ENCODE measurements at places on chromosomes 5 and 9.
A peak's percentile ranks its signal among the peaks of the same experiment; 100 is the strongest.

- no peak for DNase-seq
Measured at GRCh38 chr9:120571443-120572257, 8.3 kb downstream of the CDK5RAP2 start.

- DNase-seq: no peak
Measured at GRCh38 chr5:178983728-178984127, 11.4 kb downstream of the GRM6 start.

- DNase-seq: no peak
Measured at GRCh38 chr9:125630436-125630835, 76.6 kb downstream of the MAPKAP1 start.

DNA sequence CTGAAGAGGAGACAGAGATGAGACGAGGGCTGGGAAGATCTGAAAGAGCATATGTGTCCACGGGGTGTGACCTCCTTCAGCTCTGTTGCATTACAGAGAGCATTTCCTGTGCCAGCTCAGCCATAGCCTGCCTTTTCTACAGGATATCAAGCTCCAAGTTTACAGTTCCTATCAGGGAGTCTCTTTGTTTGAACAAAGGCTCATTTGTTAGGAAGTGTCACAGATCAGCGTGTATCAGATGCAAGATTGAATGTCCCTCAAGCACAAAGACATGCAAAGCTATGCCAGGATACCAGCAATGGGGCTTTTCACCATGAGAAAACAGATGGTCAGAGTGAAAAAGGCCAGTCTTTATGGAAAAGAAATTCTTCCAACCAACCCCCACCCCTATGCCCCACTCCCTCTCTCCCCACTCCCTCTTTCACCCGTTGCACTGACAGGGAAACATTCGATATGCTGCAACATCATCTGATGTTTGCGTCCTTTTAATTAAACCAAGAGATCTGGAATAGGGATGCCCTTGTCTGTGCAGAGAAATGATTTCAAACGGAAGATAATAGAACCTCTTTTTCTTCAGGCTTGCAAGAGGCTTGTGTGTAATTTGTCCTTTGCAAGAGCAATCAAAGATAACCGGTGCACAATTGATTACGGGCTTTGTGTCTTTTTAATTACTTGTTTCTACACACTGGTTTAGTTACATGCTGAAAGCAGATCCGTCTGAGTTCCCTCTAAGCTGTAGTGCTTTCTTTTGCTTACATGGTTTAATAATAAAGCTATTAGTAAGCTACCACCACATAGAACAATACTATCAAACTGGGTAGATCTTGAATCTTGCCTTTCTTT lies 263.1 kb upstream of the RGMB start:
- no peak for DNase-seq

- no peak for DNase-seq
Measured at GRCh38 chr5:32760091-32760509, 49.0 kb downstream of the NPR3 start.

- no peak for DNase-seq
Measured at GRCh38 chr5:178343306-178343705, 110.7 kb upstream of the PHYKPL start.

GRCh38 chr5:102561894-102562760 lies 63.3 kb upstream of the SLCO6A1 start:
- DNase-seq: no peak

DNA sequence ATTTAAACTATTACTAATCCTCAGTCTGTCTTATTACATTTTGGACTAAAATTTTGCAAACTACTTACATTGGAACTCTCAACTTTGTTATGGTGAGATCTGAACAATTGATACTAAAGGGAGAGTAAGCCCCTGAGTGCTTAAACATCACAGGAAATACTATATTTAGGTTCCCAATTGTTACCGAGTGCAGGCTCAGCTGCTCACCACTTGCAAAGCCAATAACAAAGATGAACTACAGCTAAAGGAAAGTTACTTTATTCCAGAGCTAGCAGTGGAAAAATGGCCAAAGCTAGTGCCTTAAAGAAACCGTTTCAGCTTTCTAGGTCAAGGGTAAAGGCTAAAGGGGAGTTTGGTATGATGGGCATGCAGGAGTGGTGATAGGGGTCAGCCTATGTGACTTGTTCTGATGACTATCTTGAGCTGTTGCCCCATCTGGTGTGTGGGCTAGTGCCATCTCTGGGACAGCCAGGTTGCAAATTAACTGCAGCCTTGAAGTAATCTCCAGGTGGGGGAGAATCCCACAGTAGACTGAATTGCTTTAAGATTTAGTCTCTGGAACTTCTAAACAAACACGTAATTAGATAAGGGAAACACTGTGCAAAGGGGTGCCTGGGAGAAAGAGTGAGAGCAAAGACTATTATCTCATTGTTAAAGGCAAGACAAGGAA lies 7.8 kb upstream of the NDUFB6 start:
- no peak for DNase-seq

DNA sequence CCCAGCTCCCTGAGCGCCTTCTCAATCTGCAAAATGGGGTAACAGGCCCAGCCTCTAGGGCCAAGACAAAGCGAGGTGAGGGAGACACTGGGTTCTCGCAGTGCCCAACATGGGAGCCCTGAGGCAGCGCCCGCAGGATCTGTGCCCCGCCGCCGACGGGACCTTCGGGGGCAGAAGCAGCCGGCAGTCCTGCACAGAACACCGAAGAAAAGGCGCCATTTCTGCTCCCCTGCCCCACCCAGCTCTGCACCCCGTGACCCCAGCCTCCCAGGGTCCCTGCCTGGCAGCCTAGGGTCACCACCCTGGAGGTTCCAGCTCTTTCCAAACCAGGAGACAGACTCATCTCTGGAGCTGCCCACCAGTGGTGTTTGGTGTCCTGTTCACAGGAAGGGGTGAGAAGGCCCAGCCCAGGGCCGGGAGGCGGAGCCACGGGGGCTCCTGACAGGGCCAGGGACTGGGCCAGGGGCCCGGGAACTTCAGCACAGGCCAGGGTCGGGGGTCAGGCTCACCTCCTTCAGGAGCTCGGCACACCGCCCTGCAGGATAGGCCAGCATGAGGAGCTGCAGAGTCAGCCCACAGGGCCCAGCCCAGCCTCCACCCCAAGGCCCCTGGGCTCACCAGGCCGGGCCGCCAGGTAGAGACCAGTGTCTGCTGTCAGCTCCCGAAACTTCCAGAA lies 3.3 kb downstream of the LCN8 start:
- DNase-seq: no peak

DNA sequence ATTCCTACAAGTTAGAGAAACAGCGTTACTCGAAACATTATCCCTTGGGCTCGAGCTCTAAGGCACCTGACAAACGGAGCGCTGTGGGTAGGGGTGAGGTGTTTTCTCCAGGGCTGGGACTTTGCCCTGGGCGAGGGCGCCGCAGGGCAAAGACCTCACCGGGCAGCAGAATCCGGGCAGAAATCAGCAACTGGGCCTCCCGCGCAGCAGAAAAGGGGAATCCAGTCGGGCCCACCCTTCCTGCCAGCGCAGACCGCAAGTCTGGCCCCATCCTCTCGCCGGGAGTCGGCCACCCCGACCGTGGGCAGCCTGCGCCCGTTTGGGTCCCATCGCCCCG lies 430 bp upstream of the MSH3 start:
- DNase-seq: peak; percentile 50

- no peak for DNase-seq
Measured at GRCh38 chr5:160420331-160420610, 1.4 kb upstream of the PTTG1 start.

DNA sequence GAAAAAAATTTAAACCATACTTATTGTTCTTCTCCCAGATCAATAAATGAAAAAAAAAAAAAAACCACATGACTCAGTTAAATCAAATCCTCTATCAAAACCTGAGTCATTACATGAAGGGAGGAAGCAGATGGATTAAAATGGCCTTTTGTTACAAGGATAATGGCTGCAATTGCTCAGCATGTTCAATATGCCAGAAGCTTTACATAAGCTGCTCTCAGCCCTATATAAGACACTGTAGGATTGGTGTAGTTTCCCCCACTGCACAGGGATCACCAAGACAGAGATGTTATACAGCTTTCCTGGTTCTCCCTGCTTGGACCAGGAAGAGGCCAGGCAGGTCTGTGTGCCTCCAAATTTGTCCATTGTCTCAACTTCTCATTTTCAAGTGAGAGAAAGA lies 101.6 kb upstream of the MAP1B start:
- no peak for DNase-seq

- DNase-seq: no peak
Measured at GRCh38 chr5:77518304-77518703, 26.2 kb upstream of the WDR41 start.

DNA sequence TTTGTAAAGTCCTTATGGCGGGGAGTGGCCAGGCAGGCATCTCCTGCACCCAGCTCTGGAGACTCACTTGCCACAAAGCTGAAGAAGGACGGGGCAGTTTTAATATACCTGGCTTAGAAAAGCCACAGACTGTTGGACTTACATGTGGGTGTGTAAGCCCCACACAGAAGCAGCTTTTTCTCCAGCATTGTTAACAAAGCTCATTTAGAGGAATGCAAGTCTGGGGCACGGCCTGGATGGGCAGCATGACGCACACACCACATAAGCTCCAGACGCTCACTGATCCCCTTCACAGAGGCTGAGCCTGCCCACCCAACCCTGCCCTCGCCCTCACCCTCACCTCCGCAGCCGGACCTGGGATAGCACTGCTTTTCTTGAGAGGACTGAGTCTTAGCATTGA lies 58.0 kb upstream of the PDE8B start:
- no peak for DNase-seq

DNA sequence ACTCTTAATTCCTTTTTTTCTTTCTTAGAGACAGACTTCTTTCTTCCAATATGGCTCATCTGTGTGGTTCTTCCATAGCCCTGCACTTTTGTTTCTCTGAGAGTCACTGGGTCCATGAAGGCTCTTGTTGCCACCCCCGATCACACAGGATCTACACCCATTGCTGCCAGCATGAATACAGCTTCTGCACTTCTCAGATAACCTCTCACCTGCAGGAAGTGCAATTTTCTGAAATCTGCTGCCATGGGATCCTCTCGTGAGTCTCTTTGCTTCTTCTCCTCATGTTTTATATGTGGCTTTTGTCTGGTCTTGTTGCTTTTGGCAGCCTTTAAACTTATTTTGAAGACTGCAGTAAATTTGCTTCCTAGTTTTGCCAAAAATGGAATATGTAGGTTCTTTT lies 171.2 kb downstream of the TMEM167A start:
- no peak for DNase-seq

GRCh38 chr9:113786071-113786470 lies 90.0 kb upstream of the ZNF618 start:
- DNase-seq: no peak

GRCh38 chr9:100394032-100394695 lies 32.8 kb upstream of the MSANTD3 start:
- no peak for DNase-seq

DNA sequence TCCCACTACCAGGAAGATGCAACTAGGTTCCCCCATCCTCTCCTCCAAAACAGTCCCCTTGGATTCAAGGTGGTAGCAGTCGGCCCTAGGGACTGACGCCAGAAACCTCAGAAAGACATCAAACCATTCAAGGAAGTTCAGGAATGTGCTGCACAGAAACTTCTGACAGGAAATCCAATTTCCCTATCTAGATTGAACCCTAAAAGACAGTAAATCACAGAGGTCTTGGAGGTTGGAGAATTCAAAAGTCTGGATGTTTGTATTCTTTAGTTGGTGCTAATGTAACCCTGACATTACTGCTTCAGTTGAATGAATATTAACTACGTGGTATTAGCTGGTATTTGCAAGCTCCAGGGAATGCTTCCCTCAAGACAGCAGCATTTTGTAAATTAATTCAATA lies 125.3 kb downstream of the SYK start:
- DNase-seq: no peak

- no peak for DNase-seq
Measured at GRCh38 chr5:174325961-174326360, 280.5 kb downstream of the NSG2 start.

DNA sequence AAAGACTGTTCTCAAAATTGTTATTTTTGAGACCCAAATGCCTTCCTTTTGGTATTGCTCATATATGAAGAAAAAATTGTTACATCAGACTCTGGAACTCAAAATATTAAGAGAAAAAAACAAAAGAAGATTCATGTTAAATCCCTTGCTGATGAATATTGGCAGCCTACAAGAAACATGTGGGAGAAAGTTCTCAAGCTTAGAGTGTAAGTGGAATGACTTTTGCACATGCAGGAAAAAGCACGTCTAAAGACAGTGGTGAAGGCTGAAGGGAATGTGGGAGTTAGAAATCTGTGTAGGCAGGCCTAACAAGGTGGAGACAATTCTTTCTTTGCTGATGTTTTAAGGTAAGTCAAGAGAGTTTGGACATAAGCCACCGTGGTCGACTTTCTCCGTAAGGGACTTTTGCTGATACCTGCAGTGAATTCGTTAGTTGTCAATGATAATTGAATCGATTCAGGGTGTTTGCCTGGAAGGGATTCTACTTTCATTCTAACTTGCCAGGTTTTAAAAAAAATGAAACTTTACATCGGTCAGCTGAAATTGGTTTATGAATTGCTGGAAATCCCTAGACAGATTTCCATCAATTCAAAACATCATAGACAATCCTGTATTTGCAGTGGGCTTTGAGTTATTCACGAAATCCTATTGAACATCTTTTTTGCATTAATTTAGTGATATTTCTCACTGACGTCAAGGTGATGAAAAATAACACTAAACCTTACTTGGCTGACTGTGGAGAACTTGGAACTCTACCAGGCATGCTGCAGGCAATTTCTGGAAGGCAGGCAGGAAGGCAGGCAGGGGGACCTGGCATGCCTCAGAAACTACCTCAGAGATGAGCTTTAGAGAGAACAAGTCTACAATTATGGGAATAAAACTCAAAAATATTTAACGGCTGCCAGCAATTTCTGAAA lies 359.1 kb upstream of the ADAMTSL1 start:
- DNase-seq: no peak

DNA sequence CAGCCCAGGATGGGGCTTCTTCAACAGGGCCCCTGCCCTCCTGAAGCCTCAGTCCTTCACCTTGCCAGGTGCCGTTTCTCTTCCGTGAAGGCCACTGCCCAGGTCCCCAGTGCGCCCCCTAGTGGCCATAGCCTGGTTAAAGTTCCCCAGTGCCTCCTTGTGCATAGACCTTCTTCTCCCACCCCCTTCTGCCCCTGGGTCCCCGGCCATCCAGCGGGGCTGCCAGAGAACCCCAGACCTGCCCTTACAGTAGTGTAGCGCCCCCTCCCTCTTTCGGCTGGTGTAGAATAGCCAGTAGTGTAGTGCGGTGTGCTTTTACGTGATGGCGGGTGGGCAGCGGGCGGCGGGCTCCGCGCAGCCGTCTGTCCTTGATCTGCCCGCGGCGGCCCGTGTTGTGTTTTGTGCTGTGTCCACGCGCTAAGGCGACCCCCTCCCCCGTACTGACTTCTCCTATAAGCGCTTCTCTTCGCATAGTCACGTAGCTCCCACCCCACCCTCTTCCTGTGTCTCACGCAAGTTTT lies 23.6 kb downstream of the PCDHGC5 start:
- no peak for DNase-seq
